ENCODE measurements at places on chromosomes 1 and 21. TPM values are rescaled to one million over a fixed set of nuclear protein-coding genes. Genes with fewer than 3 reads are reported as not detected.

DIO1 gene
- total RNA-seq = not detected

LCE3E gene
- not detected for total RNA-seq

DNM3 gene
- 3.6 TPM for total RNA-seq

TBCE gene
- total RNA-seq = 28.6 TPM

AXDND1 gene
- not detected for total RNA-seq

USP1 gene
- total RNA-seq = 38.4 TPM

BMP8B gene
- total RNA-seq = not detected

OR2AK2 gene
- not detected for total RNA-seq

SIPA1L2 gene
- 14.2 TPM for total RNA-seq

SLC6A17 gene
- total RNA-seq = 0.05 TPM

ANXA9 gene
- total RNA-seq = not detected

CD1E gene
- total RNA-seq = not detected

All from endothelial cell of umbilical vein (primary cell).